ENCODE measurements at places on chromosomes 1 and 21. TPM values are rescaled to one million over a fixed set of nuclear protein-coding genes. Genes with fewer than 3 reads are reported as not detected.

The LMX1A gene
- total RNA-seq = not detected

The SLC45A1 gene
- 0.42 TPM for total RNA-seq

The ACTL8 gene
- not detected for total RNA-seq

The S100A16 gene
- 1,000 TPM for total RNA-seq

The PGBD5 gene
- 0.14 TPM for total RNA-seq

The CLDN17 gene
- not detected for total RNA-seq

The ADORA3 gene
- total RNA-seq = not detected

The OR2T2 gene
- not detected for total RNA-seq

The DNAH14 gene
- 13.9 TPM for total RNA-seq

The LCE6A gene
- 0.18 TPM for total RNA-seq

The OLIG2 gene
- total RNA-seq = not detected

The CA6 gene
- total RNA-seq = not detected
